ENCODE measurements at places on chromosomes 16 and 17.

GRCh38 chr17:9115214-9116191 is 94.2 kb downstream of the NTN1 start:
- DNase-seq: peak; percentile 67

DNA sequence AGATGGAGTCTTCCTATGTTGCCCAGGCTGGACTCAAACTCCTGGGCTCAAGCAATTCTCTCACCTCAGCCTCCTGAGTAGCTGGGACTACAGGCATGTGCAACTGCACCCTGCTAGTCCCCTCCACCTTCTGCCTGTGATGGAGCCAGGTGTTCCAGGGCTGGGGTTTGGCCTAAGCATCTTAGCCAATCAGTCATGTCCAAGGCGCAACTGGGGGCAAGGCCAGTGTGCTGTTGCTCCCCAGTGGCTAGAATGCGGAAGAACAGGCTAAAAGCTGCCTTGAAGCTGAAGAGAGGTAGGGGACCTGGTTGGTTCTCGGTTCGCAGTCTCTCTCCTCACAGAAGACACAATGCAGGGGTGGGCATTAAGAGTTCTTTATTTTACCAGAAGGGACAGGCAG is 18.6 kb downstream of the FLOT2 start:
- DNase-seq: no peak

DNA sequence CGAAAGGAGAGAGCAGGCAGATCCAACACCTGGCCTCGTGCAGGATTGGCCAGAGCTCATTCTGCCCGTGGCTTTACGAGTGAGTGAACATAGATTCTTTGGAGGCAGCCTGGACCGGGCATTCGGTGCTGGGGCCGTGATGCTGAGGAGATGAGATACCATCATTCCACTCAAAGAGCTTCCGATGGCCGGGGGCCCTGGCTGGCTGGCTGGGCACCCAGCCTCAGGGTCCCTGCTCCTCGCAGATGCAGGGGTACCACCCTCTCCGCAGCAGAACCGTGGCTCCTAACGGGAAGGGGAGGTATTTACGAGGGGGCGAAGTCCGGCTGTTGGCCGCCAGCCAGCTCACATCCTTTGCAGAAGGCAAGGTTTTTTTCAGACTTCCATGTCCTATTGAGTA is 66.1 kb upstream of the FOXF1 start:
- DNase-seq: no peak

- no peak for DNase-seq
Observed at GRCh38 chr17:15350777-15351477, 9.5 kb upstream of the TEKT3 start.

GRCh38 chr16:12290165-12290564 is 313.6 kb downstream of the SNX29 start:
- DNase-seq: no peak

Measured in GDM1 (cell line).